CD8-positive, alpha-beta memory T cell (primary cell): ENCODE measurements at places on chromosomes 2 and 18. TPM values are rescaled to one million over a fixed set of nuclear protein-coding genes. Genes with fewer than 3 reads are reported as not detected.

The COQ10B gene
- 42.6 TPM for polyA plus RNA-seq

The CD8A gene
- polyA plus RNA-seq: 924 TPM

The FHOD3 gene
- not detected for polyA plus RNA-seq

The RMDN2 gene
- 6.3 TPM for polyA plus RNA-seq

The GKN1 gene
- polyA plus RNA-seq: not detected

The PARD3B gene
- polyA plus RNA-seq: not detected

The ASB18 gene
- polyA plus RNA-seq: not detected

The STAM2 gene
- 3.7 TPM for polyA plus RNA-seq

The ALPI gene
- polyA plus RNA-seq: not detected

The MBD2 gene
- polyA plus RNA-seq: 27.2 TPM

The TTN gene
- polyA plus RNA-seq: 2.0 TPM

The MOCOS gene
- polyA plus RNA-seq: 0.07 TPM

The PROM2 gene
- polyA plus RNA-seq: not detected
